ENCODE measurements at places on chromosomes 16 and 17. TPM values are rescaled to one million over a fixed set of nuclear protein-coding genes. Genes with fewer than 3 reads are reported as not detected.

DNA sequence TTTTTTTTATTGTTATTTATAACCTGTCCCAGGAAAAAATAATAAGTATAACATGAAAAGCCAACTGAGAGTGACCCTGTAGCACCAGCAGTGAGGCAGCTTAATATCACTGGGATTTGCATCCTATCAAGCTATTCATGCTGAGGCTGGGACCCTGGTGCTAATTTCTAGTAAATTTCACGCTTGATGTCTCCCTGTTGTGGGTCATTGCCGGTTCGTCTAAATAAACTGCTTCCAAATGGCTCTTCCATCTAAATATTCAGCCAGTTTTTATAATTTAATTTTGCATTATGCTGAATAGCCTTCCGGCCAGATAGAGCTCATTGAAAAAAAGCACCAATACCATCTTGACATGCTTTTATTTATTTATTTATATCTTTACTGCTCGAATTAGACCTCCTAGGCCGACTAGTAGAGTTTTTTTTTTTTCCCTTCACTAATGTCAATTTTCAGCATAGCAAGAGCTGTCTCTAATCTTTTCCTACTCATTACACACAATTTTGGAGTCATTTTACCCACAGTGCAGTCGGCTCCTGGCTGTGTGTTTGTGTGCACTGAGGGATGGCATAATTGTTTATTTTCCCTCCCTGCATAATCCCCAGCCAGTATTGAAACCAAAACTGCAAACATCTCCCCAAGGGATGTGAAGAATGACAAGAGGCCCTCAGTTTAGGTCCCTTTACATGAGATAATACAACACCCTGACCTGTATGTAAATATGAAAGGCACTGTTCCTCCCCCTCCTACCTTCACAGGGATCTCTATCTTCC, 168.8 kb downstream of the AATF start:
- DNase-seq: no peak

- peak; percentile 81 for DNase-seq
Measured at GRCh38 chr16:12661656-12662172, 142.0 kb downstream of the CPPED1 start.

DNA sequence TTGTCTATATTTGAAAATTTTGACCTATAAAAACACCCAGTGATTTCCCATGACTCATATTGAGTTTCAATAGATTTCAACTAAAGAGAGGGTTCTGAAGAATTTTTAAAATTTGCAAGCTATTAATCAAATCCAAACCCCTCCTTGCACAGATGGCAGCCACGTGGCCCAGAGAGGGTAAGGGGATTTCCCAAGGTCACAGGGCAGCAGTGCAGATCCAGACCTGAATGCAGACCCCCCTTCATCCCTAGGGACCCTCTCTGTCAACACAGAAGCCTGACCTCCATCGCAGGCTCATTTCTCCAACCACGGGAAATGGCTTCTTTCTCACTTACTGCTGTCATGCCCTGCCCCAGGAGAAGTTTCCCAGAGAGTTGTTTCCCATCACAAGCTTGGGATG, 24.7 kb upstream of the CES5A start:
- no peak for DNase-seq

GRCh38 chr17:22409160-22409751, 716.9 kb downstream of the KCNJ18 start:
- DNase-seq: no peak

- peak; percentile 30 for DNase-seq
Measured at GRCh38 chr17:36722121-36722902, 120.9 kb downstream of the MRM1 start.

- no peak for DNase-seq
Measured at GRCh38 chr16:31064882-31065461, 9.1 kb downstream of the ZNF668 start.

DNA sequence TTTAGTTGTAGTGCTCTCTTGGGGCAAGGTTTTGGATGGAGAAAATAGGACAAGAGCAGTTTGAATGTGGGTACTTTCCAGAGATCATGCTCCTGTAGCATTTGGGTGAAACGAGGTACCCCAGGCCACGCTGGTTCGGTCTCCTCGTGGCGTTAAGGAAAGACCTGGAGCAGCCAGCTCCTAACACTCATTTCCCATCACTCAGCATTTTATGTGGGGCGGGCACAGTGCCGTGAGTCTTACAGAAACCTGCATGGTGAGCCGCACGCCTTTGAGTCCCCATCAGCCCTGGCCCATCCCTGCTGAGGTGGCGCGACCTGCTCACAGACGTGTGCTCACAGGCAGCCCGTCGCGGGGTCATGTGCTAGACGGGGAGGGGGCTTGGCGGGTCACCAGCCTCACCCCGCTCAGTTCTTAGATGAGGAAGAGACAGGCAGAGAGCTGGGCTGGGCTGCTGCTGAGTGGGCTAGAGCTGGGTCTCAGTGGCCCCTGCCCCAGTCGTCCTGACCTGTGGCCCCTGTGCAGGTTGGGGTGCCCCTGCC, 37.3 kb downstream of the TBCD start:
- no peak for DNase-seq

DNA sequence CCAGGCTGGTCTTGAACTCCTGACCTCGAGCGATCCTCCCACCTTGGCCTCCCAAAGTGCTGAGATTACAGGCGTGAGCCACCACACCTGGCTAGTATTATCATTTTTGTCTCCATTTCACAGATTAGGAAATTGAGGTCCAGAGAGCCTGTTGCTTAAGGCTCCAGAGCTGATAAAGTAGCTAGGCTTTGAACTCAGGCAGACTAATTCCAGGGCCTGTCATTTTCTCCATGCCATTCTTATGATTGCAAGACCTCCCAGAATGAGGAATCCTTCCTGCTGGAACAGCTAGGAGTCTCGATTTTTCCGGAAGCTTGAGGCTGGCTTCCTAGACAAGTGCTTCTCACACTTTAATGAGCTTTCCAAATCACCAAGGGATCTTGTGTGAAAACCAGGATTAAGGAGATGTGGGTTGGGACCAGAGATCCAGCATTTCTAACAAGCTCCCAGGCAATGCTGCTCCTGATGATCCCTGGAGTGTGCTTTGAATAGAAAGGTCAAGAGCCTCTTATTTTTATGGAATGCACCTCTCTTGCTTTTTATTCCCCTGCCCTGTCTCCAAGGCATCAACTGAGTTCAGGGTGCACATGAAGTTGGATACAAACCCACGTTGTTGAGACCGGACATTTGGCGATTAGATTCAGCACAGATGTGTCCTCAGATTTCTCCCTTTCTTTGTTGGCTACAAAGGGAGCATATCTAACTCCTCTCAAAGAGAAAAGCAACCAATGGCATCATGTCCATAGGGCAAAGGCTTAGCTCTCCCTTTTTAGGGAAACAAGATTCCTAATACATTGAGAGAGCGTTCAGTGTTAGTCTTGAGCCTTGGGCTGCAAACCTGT, 40.3 kb upstream of the FAM20A start:
- DNase-seq: no peak

GRCh38 chr17:9266031-9266680, 244.8 kb downstream of the NTN1 start:
- DNase-seq: no peak

GRCh38 chr16:88809068-88809675, 2.6 kb downstream of the APRT start:
- DNase-seq: no peak

GRCh38 chr16:67235816-67236562, 9.1 kb downstream of the TMEM208 start:
- DNase-seq: no peak

DNA sequence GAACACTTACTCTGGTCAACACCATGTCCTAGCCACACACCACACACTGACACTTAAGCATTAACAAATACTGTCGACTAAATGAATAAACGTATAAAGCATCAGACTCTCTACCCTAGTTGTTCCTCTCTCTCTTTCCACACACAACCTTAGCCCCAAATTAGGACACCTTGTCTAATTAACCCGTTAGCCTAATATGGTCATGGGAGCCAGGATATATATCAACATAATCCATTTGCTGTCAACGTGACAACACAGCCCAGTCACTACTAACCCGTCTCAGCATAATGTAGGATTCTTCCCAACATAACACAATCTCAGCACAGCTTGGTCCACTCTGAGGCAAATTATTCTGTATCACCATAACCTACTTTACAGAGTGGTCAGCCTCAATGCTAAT, 2.2 kb downstream of the DVL2 start:
- no peak for DNase-seq

DNA sequence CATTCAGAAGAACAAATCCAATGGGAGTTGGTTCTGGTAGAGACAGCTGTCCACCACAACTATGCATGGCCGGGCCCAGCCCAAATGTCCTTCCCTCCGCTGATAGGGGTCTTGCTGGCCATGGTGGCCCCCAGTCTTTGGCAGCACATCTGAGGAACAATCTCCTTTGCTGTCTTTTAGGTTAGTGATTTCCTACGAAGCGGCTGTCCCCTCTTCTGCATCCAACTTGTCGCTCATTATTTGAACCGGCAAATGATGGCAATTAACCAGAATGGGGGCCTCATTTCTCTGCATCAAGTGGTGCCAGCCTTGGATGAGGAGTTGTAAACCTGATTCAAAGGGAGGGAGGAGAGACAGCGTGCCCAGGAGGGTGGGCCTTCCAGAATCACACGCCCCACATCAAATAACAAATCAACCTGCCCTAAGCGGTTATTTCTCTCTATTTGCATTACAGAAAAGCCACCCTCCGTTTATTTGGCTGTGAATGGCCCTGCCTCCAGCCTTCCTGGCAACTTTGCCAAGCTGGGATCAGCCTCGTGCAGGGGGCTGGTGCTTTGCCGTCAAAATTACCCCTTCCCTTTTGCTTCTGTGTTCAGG, 156.5 kb downstream of the RGS9 start:
- DNase-seq: no peak

- DNase-seq: no peak
Measured at GRCh38 chr16:3274490-3274889, 8.8 kb upstream of the ZNF263 start.

The TNFRSF12A gene
- 15.3 TPM for polyA plus RNA-seq

The WDR90 gene
- polyA plus RNA-seq: 44.3 TPM

The CACNB1 gene
- 14.7 TPM for polyA plus RNA-seq

The GAA gene
- polyA plus RNA-seq: 48.2 TPM

The TNFSF13 gene
- polyA plus RNA-seq: 13.5 TPM

The CA7 gene
- 0.73 TPM for polyA plus RNA-seq

The KRTAP9-4 gene
- not detected for polyA plus RNA-seq

The C16orf96 gene
- 0.38 TPM for polyA plus RNA-seq

The PKMYT1 gene
- polyA plus RNA-seq: 22.8 TPM

The MATCAP1 gene
- 50.1 TPM for polyA plus RNA-seq

Measured in renal pelvis (tissue), 12 donors.